NB4 (cell line): ENCODE measurements at places on chromosomes 11 and 22.

GRCh38 chr22:19040391-19040861, 81.8 kb downstream of the DGCR2 start:
- no peak for DNase-seq

- no peak for DNase-seq
These were observed 20.5 kb upstream of the ETS1 start for GRCh38 chr11:128607819-128608218.

DNA sequence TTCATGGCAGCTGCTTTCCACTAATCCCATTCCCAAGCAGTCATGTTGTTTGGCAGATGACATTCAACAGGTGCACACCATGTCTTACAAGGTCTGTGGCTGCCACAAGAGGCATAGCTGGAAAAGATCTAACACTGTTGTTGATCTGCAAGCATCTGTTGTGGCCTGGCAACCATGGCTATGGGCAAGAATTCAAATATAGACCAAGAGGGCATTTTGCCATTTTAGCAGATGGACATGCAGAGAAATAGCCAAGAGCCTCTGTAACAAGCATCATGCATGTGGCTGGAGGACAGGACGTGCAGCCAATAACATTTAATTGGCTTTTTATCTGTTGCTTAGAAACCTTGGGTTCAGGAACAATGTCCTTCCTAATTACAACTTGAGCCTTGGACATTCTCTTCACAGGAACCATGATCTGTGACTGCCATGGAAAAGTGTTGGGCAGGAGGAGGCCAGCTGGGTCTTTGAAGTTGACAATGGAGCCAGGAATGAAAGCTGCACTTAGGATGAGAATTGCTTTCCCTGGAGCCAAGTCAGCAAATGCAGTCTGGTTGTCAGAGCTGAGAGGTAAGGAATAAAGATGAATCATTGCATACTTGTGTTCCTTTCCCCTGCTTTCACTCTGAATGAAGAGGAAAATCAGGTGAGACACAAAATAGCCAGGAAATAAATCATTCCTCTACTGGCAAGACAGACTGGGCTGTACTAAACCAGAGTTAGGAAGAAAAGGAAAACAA, 113.6 kb upstream of the ANO5 start:
- no peak for DNase-seq

- DNase-seq, result peak; percentile 33
These were observed 349 bp downstream of the TIMM10 start for GRCh38 chr11:57530215-57530595.

GRCh38 chr11:129854232-129854805, 38.7 kb downstream of the TMEM45B start:
- peak; percentile 24 for DNase-seq

GRCh38 chr11:75577207-75577606, 15.2 kb downstream of the SERPINH1 start:
- DNase-seq, result peak; percentile 35

DNA sequence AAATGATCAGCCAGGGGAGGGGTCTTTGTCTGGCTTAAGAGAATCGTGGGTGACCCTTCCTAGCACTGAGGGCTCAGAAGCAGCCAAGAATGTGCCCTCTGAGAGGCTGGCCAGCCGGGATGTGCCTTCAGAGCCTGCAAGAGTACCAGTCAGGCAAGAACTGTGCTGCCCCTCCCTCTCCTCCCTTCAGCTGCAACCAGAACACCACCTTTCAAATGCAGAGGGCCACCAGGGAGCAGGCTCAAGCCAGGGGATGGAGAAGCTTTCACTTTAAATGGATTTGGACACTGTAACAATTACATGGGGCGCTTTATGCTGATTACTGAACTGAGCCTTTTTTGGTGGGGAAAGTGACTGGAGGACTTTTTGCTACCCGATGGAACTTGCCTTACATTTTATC, 44.9 kb upstream of the TENM4 start:
- DNase-seq, result no peak

GRCh38 chr11:64885367-64886286, 7.2 kb upstream of the EHD1 start:
- DNase-seq, result peak; percentile 88

GRCh38 chr22:17672417-17672991, 33.9 kb downstream of the BCL2L13 start:
- no peak for DNase-seq

DNA sequence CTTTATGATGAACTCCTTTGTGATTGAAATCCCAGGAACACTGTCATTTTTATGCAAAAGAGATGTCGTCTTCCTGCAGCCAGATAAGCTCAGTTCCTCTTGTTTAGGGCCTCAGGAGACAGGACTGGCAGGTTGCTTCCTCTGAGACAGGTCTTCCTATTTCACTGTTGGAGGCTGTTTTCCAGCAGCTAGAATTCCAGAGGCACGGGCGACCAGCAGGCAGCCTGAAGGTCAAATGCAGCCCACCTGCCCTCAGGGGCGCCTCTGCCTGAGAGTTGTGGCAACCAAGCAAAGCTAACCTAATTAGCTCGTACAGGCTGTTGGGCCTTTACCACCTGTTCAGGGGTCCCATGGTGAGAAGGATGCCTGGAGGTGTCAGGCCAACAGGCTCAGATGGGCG, 22.3 kb downstream of the SLC6A5 start:
- no peak for DNase-seq

- DNase-seq, result no peak
These were observed 380.6 kb downstream of the CTTN start for GRCh38 chr11:70778883-70779282.

- DNase-seq, result no peak
These were observed 149.4 kb downstream of the BRD1 start for GRCh38 chr22:49678137-49678841.

- DNase-seq, result no peak
These were observed 29.2 kb downstream of the USP35 start for GRCh38 chr11:78217650-78218541.

- DNase-seq, result no peak
These were observed 19.5 kb upstream of the TPH1 start for GRCh38 chr11:18065572-18065971.

GRCh38 chr22:19750507-19751490, 9.8 kb upstream of the TBX1 start:
- no peak for DNase-seq

DNA sequence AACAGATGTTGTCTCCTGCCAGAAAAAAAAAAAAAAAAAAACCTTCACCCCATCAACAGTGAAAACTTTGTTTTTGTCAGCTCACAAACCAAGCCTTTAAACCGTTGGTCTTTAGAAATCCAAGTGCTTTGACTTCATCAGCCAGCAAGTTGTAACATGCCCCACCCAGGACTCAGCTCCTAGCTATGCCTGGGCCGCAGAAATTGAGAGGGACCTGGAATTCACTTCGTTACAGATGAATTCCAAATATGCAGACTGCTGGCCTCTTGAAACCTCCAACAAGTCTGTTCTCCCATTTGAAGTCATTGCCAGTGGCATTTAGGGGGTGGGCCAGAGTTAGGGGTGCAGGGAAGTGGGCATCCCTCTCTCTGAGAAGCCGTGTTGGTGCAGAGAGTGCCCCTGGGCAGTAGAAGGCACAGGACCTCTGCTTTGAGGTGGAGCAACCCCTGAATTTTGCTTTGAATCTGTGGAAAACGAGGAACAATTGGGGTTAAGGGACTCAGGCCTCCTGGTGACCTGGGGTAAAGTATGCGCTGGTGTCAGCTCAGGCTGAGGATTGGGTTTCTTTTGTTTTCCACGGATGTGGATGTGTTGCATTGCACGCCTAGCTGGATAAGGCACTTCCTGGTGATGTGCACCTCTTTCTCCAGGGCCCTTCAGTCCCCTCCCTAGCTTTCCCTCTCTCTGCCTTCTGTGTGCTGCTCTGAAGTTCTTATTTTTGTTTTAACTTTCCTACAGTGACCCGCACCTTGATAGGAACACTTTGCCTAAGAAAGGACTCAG, 109.5 kb downstream of the DBX1 start:
- DNase-seq, result no peak

- DNase-seq, result no peak
These were observed 1398.8 kb downstream of the TBC1D22A start for GRCh38 chr22:48161298-48161697.

DNA sequence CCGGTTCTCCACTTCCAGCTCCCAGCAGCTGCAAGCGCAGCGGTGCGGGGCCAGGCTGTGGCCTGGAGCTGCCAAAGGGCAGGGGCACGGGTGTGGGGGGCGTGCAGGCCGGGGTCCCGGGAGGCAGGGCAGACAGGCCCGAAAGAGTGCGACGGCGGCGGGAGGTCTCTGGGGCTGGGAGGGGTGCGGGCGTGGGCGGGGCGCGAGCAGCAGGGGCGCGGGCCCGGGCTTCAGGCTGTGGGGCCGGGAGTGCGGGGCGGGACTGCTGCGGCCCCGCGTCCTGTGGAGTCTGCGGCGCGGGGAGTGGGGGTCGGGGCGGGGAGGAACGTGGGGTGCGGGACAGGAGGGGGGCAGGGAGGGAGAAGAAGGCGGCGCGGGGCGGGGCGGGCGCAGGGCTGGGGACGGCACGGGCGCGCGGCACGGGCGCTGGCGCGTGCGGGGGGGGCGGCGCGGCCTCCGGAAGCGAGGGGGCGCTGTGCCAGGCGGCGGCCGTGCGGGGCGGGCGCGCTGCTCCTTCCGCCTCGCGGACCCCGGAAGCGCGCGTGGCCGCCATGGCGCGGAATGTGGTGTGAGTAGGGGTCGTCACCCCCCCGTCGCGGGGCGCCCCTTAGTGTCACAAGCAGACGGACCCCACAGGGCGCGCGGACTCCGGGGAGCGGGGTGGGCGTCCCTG, at the start of gene MRPL23:
TSS of gene MRPL23 (plus strand) at position 521 of the 673 bp plus-strand sequence. CDS start at position 552, 31 bp downstream.
- DNase-seq, result no peak

GRCh38 chr22:25144522-25144921, 55.1 kb upstream of the CRYBB3 start:
- no peak for DNase-seq

DNA sequence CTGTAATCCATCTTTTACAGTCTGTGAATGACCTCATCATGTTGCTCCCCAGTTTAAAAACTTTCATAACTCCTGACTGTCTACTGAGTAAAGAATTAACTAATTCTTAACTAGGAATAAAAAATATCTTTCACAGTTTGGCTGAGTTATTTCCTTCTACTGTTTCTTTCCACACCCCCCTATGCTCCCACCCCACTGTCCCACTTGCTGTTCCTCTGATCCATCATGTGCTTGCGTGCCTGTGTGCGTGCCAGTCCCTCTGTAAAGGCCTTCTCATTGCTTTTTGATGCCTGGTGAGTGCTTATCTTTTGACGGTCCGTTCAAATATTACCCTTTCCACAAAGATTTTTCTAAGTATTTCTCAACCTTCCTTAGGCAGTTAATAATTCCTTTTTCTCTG, 55.6 kb downstream of the ATG16L2 start:
- no peak for DNase-seq

DNA sequence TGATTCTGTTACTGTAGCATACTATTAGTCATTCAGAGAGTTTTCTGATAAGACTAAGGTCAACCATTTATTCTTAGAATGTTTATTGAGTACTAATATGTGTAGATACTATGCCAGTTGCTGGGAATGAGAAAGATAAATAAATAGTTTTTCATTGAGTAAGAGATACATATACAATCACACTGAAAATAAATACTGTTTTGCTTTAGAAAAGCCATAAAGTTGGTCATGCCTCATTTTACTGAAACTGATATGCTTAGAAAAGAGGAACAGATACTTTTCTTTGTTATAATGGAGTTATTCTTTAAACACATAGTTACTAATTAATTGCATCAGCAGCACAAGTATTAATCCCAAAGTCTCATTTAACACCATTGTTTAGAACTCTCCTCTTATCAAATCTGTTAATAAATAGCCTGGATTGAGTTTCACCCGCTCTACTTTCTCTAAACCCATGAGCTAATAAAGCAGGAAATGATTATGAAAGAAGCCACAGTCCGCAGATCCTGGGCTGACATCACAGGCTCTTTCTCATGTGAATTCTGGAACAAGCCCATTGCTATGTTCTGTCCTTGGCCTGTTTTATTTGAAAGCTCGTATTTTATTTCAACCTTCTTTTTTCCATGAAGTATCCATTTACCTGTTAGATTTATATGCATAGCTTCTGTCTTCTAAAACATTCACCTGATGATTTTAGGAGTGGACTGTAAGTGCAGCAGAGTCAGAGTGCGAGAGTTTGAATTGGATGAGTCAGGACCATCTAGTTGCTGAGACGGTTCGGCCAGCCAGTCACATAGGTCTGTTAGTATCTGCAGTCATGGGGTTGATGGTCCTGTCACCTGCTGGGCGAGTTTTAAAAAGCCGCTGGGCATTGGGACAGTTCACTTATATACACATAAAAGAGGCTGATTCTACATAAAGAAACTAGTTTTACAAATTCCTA, 35.5 kb downstream of the PIWIL4 start:
- peak; percentile 87 for DNase-seq

GRCh38 chr11:117684111-117684510, 112.9 kb downstream of the DSCAML1 start:
- no peak for DNase-seq

DNA sequence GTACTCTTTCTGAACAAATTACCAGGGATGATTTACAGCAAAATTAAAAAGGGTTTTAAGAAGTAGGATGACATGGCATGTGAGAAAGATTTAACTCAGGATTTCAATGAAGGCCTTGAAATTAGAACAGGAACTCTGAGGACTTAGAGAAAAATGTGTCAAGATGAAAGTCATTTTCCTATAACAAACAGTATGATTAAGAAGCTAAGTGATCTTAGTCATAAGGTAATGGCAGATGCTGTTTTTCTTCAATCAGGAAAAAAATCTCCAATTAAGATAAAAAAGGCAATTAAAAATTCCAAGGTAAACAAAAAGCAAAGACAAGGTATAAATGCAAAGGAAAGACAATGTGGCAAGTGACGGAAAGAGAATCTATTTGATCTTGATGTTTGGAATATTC, 73.5 kb downstream of the GAB2 start:
- no peak for DNase-seq

- DNase-seq, result peak; percentile 93
These were observed 92.9 kb upstream of the SLC22A12 start for GRCh38 chr11:64498136-64498535.

DNA sequence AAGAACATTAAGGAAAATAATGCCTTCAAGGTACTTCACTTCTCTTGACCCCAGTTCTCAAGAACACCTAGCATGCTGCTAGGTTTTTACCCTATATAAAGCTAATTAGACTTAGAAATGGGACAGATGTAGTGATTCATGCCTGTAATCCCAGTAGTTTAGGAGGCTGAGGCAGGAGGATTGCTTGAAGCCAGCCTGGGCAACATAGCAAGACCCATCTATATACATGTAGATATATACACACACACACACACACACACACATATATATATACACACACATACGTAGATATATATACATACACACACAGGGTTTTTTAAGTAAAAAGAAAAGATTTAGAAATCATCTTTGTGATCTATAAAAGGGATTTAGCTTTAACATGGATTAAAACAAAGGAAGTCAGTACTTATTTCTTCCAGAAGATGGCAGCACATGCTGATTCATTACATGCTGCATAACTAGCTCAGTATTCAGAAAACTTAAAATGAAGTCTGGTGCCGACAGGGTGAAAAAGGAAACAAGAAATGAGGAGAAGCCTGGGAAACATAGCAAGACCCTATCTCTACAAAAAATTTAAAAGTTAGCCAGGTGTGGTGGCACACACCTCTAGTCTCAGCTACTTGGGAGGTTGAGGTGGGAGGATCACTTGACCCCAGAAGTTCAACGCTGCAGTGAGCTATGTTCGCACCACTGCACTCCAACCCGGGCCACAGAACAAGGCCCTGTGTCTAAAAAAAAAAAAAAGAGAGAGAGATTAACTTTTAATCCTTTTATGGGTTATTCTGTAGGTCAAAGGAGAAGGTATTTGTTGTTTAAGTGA, 28.5 kb upstream of the RBX1 start:
- DNase-seq, result peak; percentile 70
